ENCODE measurements at places on chromosomes 5 and 9.

- no peak for DNase-seq
Measured at GRCh38 chr9:79490657-79491248, 81.0 kb upstream of the TLE4 start.

DNA sequence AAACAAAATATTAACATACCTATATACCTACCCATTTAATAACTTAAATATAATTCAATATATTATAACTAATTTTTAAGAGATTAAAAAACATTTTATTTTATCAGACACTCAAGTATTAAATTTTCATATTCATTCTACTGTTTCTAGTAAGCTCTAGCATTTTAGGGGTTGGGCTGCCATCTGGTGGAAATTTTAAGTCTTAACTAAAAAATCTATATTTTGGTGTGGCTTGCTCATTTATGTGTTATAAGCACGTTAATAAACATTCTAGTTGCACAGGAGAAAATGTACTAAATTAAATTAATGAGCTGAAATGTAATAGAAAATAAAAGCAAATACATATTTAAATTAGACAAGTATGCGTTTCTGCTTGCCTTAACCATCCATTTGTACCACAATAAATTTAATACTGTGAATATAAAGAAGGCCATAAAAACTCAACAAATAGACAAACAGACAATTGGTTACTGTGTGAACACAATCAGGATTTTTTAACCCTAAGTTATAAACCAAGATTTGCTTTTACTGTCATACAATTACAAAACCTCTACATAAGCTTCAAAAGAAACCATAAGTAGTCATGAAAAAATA, 1728.3 kb upstream of the CDH9 start:
- no peak for DNase-seq

DNA sequence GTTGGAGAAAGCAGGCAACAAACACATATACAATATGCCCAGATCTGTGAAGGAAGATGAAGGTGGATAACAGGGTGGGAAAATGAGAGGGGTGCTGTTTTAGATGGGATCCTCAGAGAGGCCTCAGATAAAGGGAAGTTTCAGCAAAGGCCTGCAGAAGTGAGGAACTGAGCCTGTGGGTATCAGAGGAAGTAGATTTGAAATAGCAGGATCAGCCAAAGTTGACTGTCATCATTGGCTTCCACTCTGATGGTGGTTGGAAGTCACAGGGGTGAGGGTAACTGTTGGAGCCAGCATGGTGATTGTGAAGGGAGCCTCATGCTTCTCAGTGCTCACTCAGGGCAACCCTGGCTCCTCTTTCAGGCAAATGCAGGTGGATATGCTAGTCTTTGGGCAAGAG, 607.2 kb upstream of the CLINT1 start:
- peak; percentile 63 for DNase-seq

DNA sequence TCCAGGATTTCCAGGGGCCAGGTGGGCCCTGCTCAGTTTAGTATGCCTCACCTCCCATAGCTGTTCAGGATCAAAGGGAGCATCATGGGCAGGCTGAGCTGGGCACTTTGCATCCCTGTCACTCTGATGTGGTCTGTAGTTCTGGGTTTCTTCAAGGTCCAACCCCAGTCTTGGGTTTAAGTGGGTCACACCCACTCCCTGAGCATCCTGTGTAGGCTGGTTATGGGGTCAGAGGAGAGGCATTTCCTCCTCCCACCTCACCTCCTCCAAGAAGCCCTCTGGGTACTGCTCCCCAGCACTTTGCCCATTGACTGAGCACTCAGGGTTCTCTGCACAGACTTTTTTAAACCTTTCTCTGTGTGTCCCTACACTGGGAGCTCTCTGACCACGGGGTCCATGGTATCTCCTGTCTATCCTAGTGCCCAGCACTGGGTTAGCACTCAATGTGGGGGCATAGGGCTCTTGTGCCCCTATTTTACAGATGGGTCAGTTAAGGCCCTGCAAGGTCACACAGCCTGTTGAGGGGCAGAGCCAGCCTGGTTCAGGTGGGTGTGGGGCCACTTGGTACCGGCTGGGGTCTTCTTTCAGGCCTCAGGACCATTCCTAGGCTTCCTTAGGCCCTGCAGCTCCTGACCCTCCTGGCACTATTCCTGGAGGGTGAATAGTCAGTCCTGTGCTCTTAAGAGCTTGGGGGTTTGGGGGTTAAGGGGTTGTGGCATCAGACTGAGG, 19.0 kb downstream of the CXXC5 start:
- DNase-seq = no peak

DNA sequence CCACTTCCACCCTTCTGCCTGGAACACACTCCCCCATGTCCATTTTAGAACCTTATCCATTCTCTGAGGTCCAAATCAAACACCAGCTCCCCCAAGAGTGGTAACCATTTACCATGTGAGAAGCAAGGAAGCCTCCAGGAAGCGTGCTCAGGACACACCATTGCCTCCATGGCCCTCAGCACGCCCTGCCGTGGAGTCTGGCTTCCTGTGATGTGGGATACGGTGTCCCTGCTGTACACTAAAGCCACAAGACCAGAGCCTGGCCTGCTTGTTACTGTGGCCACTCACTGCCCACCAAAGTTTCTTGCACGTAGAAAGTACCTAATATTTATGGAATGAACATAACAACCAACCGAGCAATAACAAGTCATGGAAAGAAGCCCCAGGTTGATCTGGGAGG, 151.7 kb downstream of the SEMA5A start:
- DNase-seq = no peak
